Heart right ventricle (tissue), 16 donors: ENCODE measurements at places on chromosomes 12 and 14. TPM values are rescaled to one million over a fixed set of nuclear protein-coding genes. Genes with fewer than 3 reads are reported as not detected.

The IFNG-AS1 gene
- 1.0 TPM for total RNA-seq

The RAPGEF3 gene
- total RNA-seq = 10.9 TPM

The SMAGP gene
- total RNA-seq = 6.9 TPM

The NIN gene
- total RNA-seq = 25.2 TPM

The ARPC3 gene
- 71.9 TPM for total RNA-seq

The CRIP2 gene
- total RNA-seq = 890 TPM

The PELI2 gene
- 2.7 TPM for total RNA-seq

The INSM2 gene
- total RNA-seq = not detected

The MYO1H gene
- total RNA-seq = 0.07 TPM

GRCh38 chr12:89882050-89882449 is 173.4 kb upstream of the ATP2B1 start:
- DNase-seq = no peak

- no peak for DNase-seq
Measured at GRCh38 chr12:19082365-19082911, 47.1 kb upstream of the PLEKHA5 start.

DNA sequence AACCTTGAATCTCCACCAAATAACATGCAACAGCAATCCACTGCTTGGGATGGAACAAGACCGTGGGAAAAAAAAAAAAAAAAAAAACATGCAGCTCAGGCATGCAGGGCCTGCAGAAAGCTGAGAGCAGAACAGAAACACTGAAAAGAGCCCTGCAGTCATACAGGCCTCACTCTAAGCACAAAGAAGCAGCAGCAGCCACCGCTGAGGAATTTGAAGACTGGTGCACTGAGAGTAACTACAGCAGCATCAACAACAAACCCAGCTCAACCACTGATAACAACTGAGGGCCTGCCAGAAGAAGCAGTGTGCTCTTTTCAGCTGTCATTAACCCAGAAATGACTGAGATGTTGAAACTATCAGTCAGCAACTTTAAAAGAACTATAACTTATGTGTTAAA is 354.7 kb upstream of the TMTC1 start:
- DNase-seq = no peak

GRCh38 chr12:3034067-3034750 is 43.0 kb upstream of the TSPAN9 start:
- peak; percentile 66 for DNase-seq

- DNase-seq = no peak
Measured at GRCh38 chr14:68768316-68768715, 24.6 kb downstream of the ZFP36L1 start.

- no peak for DNase-seq
Measured at GRCh38 chr14:99100497-99101270, 171.3 kb downstream of the BCL11B start.

DNA sequence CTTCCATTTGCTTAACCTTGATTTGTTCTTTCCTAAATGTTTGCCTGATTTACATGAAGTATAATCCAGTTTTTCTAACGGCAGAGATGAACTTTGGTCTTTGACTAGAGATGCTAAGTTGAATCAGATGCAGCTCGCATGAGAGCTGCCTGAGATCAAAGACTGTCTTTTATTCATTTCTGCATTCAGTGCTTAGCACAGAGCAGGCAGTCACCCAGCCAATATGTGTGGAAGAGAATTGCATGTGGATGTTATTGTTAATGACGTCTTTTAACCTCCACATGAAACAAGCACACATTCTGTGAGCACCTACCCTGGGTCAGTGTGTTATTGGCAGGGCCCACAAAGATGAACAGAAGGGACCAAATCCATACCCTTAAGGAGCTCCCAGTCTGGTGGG is 99.2 kb downstream of the SLC5A8 start:
- no peak for DNase-seq
